Progenitor cell of endocrine pancreas (in vitro differentiated cells): ENCODE measurements at places on chromosomes 11 and 22. TPM values are rescaled to one million over a fixed set of nuclear protein-coding genes. Genes with fewer than 3 reads are reported as not detected.

RASL10A gene
- total RNA-seq: 0.31 and 1.2 TPM in 2 replicates

DNA sequence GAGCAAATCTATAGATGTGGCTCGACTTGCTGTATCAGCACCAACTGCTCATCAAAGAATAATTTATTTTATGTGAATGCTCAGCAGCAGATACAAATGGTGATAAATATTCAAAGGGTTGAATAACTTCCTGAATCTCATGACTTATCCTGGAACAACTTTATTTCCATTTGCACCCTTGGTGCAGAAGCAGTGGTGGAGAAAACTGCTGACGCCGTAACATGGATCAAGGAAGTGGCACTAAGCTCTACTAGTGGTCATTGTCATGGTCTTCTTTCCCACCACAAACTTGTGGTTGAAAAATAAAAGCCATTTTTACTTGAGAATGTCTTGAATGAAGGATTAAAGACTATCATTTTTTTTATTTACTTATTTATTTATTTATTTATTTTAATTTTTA, 14.6 kb downstream of the MARK2 start:
- DNase-seq: no peak
- H3K4me1 ChIP-seq: peaks cover 13% of the 10 kb centered on the region
- H3K4me3 ChIP-seq: no peak overlapping the region
- H3K36me3 ChIP-seq: peaks cover 16% of the 10 kb centered on the region
- H3K27me3 ChIP-seq: no peaks in the 10 kb centered on the region
- H3K27ac ChIP-seq: no peak overlapping the region

CALCA gene
- total RNA-seq: 0.47 and 0.57 TPM in 2 replicates

COMMD9 gene
- 70.8 and 79.7 TPM in 2 replicates for total RNA-seq

GRCh38 chr22:20431511-20432192, 6.0 kb downstream of the SCARF2 start:
- peak overlapping the region; percentile 51 for H3K4me3 ChIP-seq
- no peaks in the 10 kb centered on the region for H3K4me1 ChIP-seq
- H3K36me3 ChIP-seq: peaks cover 16% of the 10 kb centered on the region
- H3K27ac ChIP-seq: no peak overlapping the region

GRCh38 chr22:23113067-23113846, 28.5 kb downstream of the RSPH14 start:
- no peak overlapping the region for H3K27ac ChIP-seq
- no peaks in the 10 kb centered on the region for H3K27me3 ChIP-seq
- H3K4me1 ChIP-seq: no peaks in the 10 kb centered on the region
- no peak overlapping the region for H3K4me3 ChIP-seq
- H3K36me3 ChIP-seq: no peaks in the 10 kb centered on the region
- no peak for DNase-seq

BATF2 gene
- 0.53 and 0.58 TPM in 2 replicates for total RNA-seq

GRCh38 chr11:110430267-110431050, 711 bp downstream of the FDX1 start:
- H3K27me3 ChIP-seq: no peaks in the 10 kb centered on the region
- no peak for DNase-seq
- H3K36me3 ChIP-seq: no peaks in the 10 kb centered on the region
- peak overlapping the region; percentile 96 for H3K4me3 ChIP-seq
- peaks cover 31% of the 10 kb centered on the region for H3K4me1 ChIP-seq
